Activated naive CD8-positive, alpha-beta T cell treated with anti-CD3 and anti-CD28 coated beads, Interleukin-2, amount 10 ng/mL, durations not matched to agents 7 days and 5 days (primary cell): ENCODE measurements at places on chromosomes 1 and 21. TPM values are rescaled to one million over a fixed set of nuclear protein-coding genes. Genes with fewer than 3 reads are reported as not detected.

GRCh38 chr1:157198619-157199420, 60.6 kb upstream of the ETV3 start:
- DNase-seq, result no peak

DNA sequence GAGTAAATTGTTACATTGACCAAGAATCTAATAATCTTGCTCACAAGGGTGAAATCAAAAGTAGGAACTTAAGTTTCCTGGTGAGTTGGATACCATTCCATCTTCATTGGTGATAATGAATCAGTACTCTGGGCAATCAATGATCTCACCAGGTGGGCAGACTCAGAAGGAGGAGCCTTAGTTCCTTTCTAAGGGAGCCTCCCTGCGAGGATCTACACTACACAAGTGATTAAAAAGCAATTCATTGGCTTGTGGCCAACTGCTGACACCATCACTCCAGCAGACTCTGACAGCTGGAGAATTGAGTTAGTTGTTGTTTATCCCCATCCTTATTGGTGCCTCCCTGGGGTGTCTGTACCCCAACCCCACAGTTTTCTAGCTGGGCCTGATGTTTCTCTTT, 84.1 kb upstream of the VANGL1 start:
- DNase-seq, result no peak

FCRL6 gene
- 7.3 TPM for total RNA-seq

GRCh38 chr21:44701541-44701940, 4.6 kb downstream of the KRTAP10-12 start:
- no peak for DNase-seq
